T-helper 9 cell (primary cell): ENCODE measurements at places on chromosomes 4 and X.

- DNase-seq = no peak
Observed at GRCh38 chr4:7771541-7772507, 167.8 kb downstream of the AFAP1 start.

DNA sequence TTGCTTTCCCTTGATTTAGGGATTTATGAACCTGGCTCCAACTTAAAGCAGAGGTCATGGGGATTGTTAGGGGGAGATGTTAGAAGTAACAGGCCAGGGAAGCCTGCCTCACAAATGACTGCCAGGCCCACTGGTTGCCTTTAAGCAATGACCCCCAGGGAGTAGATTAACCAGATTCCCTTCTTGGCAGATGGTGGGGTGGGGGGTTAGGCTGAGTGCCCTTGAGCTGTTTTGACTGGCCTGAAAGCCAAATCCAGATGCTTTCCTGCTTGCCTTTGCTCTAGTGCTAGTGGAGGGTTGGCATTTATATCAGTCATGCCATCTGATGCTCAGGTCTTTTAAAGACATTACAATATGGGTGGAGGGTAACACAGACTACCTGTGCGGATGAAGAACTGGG, 128.1 kb downstream of the TMEM164 start:
- DNase-seq = no peak

GRCh38 chr4:179116011-179116410, 1673.8 kb upstream of the AGA start:
- DNase-seq = no peak

DNA sequence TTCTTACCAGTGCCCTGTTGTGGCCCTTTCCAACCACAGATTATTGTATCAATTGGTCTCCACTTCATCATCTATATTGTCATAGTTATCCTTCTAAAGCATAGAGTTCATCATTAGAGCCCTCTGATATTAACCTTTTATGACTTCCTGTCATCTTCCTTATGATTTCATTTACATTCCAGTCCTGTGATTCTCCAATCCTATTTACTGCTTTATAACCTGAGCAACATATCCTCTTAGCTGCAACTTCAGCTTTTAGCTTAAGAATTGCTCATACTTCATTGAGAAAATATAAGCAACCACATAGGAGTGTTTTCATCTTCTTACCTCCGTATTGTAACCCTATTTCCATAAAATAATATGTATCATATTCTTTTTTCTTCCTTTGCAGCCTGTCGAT, 252.6 kb upstream of the CENPE start:
- DNase-seq = no peak

GRCh38 chrX:30786374-30786773, 102.7 kb downstream of the TAB3 start:
- DNase-seq = no peak

- no peak for DNase-seq
Observed at GRCh38 chr4:151197247-151197646, 79.7 kb upstream of the PRSS48 start.

DNA sequence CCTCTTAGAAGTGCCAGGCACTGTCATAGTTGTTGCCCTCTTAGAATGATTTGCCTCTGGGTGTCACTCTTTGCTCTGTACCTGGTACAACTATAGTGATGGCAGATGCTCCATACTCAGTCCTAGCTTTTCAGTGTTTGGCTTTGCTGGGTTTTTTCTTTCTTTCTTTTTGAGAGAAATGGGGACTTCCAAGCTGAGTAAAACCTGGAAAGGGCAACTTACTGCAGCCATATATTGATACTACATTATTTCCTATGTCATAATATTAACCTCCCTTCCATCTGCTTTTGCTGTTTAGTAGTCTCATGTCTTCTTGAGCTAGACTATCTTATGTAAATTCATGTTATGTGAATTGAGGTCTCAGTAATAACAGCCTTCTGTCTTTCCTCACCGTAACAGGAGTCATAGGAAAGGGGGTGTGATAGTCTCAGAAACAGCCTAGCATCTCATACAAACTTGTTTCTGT, 49.0 kb downstream of the NIPAL1 start:
- no peak for DNase-seq

GRCh38 chr4:180203349-180203748, 2039.9 kb upstream of the TENM3 start:
- no peak for DNase-seq

GRCh38 chr4:73477176-73477575, 4.4 kb upstream of the AFM start:
- DNase-seq = no peak

DNA sequence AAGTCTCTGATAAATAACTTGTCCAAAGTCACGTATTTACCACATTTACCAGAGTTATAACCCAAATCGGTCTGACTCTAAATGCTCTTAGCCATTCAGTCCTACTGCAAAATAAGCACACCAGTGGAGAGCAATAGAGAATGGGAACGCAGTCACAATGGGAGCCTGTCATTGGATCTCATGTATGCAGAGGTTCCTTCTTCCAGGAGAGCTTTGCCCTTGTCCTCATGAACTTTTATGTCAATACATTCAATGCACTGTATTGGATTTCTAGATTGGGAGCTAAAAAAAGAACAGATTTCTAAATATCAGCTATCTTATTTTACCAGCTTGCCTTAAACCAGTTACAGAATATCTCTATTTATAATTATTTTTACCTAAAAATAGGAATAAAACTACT, 149.1 kb upstream of the CXXC4 start:
- DNase-seq = no peak

GRCh38 chr4:114108869-114109268, 129.4 kb upstream of the ARSJ start:
- no peak for DNase-seq

DNA sequence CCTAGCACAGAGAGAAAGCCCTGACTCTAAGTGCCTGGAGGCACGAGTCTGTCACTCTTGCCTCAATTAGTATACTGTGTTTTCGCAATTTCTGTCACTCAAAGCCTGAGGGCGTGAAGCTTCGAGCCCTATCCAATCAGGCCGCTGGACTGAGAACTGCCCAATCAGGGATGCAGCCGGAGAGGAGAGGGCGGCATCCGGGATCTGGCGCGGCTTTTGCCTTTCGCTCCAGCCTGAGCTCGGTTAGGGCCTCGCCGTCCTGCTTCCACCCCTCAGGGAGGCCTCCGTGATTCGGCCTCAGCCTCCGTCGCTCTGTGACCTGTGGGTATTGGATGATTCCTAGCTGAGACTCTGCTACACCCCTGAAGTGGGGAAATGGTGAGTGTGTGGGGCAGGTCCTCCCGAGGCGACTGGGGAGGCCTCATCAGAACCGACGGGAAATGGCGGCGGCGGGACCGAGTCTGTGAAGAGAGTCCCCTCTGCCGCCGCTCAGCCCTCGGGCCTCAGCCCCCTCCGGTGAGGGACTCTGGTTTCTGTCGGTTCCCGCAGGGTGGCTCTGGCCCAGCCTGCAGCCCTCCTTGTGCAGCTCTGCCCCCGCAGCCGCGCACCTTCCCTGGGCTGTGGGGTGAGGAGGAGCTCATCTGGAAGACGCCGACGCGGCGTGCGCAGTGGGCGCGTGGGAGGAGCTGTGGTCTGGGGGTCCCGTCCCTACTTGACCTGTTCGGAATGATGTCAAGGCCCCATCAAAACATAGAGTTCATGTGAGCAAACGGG, 48.5 kb downstream of the ZNF141 start:
- no peak for DNase-seq

GRCh38 chr4:99394896-99395295, 40.2 kb downstream of the ADH7 start:
- DNase-seq = no peak

- no peak for DNase-seq
Observed at GRCh38 chr4:169124661-169125060, 114.6 kb upstream of the CBR4 start.
